CD4-positive, alpha-beta T cell treated with Interleukin-10 for 1 hour (primary cell): ENCODE measurements at places on chromosomes 5 and 9.

- DNase-seq, result no peak
These were observed 85.6 kb upstream of the CCDC112 start for GRCh38 chr5:115381911-115382662.

GRCh38 chr9:130794923-130795495 lies 40.0 kb upstream of the ABL1 start:
- no peak for DNase-seq

GRCh38 chr5:158155067-158155466 lies 296.1 kb upstream of the CLINT1 start:
- no peak for DNase-seq

- no peak for DNase-seq
These were observed 10.4 kb upstream of the CEP120 start for GRCh38 chr5:123433596-123433995.

DNA sequence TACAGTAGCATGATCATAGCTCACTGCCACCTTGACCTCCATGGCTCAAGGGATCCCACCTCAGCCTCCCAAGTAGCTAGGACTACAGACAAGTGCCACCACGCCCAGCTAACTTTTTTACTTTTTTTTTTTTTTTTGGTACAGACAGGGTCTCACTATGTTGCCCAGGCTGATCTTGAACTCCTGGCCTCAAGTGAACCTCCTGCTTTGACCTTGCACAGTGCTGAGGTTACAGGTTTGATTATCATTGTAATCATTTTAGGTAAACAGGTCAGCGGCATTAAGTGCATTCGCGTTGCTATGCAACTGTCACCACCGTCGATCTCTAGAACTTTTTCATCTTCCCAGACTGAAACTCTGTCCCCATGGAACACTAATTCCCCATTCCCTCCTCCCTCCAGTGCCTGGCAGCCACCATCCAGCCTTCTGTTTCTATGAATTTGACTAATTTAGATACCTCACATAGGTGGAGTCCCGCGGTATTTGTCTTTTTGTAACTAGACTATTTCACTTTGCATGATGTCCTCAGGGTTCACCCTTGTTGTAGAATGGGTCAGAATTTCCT lies 5.8 kb upstream of the CARD19 start:
- no peak for DNase-seq

DNA sequence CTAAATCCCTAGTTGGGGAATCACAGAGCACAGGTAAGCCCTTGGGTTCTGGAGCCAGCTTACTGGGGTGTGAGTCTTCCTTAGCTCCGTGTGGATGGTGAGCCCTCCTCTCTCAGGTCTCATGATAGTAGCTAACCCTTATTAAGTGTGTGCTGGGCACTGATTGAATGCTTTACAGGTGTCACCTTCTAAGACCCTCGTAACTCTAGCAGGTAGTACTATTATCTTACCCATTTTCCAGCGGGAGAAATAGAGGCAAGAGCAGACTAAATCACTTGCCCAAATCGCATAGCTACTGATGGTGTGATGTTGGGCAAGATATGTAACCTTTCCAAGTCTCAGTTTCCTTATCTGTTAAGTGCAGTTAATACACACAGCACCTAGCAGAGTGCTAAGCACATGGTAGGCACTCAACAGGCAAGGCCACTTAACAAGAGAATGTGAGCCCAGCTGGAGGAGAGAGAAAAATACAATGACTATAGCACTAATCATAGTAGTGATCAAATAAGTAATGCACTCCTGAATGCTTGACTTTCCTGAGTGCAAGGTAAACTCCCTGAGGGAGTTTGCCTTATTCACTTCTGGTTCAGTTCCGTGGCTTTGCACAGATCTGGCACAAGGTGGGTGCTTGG lies at the start of gene DCANP1:
Gene DCANP1 (minus strand): TSS at position 51 of the 632 bp plus-strand sequence. CDS start 240 bp downstream, outside the sequence.
- DNase-seq, result no peak

- DNase-seq, result no peak
These were observed 23.6 kb downstream of the COL27A1 start for GRCh38 chr9:114178756-114179450.

DNA sequence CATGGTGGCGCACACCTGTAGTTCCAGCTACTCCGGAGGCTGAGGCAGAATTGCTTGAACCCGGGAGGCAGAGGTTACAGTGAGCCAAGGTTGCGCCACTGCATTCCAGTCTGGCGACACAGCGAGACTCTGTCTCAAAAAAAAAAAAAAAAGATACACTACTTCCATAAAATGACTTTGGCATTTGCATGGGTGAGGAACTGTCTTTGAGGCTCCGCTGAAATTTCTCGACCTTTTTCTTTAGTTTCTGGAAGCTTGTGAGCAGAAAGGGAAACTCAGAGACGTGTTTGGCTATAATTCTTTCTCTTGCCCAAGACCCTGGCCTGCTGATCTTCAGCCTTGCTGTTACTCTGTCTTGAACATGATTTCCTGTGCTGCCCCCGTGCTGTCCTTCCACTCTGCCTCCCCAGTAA lies 37.3 kb downstream of the SPIN1 start:
- DNase-seq, result no peak

DNA sequence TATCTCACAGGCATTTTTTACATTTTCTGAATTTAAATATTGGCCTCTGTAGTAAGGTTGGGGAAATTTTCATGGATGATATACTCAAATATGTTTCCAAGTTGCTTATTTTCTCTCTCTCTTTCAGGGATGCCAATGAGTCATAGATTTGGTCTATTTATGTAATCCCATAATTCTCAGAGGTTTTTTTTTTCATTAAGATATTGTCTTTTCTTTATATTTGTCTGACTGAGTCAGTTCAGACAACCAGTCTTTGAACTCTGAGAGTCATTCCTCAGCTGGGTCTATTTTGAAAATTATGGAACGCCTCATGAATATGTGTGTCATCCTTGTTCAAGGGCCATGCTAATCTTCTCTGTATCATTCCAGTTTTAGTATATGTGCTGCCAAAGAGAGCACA lies 223.2 kb downstream of the PCSK1 start:
- no peak for DNase-seq

- no peak for DNase-seq
These were observed 726 bp upstream of the PSMB7 start for GRCh38 chr9:124415852-124416484.

DNA sequence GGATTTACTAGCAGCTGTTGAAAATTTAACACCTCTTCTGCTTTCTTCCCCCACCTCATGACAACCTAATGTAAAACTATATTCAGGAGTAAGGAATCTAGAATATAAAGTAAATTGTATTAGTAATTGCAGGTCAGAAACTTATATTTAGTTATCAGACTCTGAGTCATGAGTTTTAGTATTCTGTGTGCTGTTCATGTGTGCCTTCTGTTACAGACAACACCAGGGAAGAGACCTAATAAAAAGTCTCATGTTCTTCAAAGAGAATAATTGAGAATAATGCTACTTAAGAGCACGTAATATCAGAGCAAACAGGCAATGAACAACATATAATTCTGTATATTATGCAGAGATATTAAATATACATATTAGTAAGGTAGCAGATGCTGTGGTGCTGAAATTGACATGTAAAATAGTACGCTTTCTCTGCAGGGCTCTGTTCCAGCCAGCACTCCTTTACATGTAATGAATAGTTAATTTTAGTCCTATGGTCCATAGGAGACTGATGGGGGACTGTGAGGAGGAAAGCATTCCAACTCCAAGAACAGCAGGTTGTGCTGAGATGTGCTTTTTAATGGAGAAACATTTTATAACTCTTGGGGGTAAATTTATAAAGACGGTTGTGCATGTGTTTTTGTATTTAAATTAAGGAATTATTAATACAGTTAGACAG lies 106.4 kb downstream of the ZSWIM6 start:
- DNase-seq, result no peak

DNA sequence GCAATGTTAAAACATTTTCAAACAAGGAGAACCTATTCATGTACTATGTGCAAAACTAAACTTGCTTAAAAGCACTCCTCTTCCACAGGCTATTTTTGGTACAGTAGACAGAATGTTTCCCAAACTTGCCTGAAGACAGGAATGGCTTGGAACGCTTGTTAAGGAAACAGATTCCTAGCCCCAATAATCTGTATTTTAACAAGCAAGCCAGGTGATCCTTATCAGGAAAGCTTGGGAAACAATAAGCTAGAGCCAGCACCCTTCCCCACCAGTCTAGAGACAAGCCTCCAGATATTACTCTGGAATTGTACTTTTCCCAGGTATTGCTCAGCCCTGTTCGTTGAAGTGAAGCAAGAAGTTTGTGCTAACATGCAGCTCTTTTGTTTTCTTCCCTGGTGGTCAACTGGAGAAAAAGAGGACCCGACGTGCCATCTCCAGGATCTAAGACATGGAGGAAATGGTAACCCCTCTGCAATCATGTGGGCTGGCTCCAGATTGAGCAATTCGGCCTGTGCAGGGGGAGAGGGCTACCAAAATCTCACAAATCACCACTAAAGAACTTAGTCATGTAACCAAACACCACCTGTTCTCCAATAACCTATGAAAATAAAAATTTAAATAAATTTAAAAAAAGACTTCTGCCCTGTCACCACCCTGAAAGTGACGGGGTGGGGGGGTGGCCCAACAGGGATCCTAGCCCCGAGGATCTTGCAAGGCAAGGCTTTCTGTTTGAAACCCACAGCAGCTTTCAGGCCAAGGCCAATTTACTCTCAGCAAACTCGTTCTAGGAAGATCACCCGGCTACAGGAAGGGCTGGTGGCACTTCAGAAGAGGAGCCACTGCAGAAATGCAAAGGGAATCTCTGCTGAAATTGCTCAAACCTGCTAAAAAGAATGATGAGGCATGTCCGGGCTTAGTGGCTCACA lies 48.6 kb downstream of the SHB start:
- DNase-seq, result no peak

DNA sequence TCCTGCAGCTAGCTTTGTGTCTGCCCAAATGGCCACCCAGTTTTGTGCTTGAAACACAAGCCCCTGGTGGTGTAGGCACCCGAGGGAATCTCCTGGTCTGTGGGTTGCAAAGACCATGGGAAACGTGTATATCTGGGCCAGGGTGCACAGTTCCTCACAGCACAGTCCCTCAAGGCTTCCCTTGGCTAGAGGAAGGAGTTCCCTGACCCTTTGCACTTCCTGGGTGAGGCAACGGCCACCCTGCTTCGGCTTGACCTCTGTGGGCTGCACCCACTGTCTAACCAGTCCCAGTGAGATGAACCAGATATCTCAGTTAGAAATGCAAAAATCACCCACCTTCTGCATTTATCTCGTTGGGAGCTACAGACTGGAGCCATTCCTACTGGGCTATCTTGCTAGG lies 865.0 kb upstream of the ACO1 start:
- no peak for DNase-seq

- DNase-seq, result no peak
These were observed 49.9 kb upstream of the CTSL start for GRCh38 chr9:87675906-87676515.

DNA sequence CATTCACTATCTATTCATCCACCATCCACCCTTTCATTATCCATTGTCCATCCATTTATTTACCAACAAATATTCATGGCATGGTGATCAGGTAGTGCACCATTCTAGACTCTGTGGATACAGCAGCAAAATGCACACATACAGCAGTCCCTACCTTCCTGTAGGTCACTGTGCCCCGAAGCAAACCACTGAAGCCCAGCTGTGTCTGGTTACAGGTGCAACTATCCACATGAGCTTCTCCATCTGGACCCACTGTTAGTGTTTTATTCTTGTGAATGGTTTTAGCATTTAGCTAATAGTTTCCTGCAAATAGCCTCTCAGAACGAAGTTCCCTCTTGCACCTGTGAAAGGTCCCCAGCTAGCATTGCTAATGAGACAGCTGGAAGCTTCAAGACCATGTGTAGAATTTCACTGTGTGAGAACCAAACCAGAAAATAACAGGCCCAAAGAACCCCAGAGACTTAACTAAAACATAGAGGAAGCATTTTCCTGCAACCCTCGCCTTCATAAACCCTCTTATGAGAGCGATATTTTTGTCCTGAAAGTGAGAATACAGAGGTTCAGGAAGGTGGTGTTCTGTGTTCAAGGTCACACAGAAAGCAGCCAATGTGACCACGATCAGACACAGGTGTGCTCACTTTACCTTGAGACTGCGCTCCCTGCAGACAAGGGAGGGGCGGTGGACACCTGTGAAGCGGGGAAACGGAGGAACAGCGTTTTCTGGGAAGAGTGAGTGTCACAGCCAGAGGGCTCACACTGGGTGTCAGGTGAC lies 18.5 kb downstream of the PAEP start:
- DNase-seq, result no peak

DNA sequence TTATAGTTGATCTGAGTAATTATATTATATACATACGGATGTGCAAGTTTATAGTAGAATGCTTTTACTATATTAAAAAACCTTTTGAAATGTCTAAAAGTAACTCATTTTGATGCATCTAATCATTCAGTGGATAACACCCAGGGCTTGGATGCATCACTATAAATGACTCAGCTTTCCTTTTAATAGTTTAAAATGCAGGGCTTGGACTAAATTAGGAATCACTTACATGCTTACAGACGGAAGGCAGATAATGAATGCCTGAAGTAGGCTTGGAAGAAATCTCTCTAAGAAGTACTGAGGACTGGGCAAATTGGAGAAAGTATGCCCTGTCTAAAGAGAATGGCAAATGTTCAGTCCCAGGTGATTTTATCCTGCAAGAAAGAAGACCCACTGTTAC lies 362.5 kb upstream of the CCNH start:
- no peak for DNase-seq

DNA sequence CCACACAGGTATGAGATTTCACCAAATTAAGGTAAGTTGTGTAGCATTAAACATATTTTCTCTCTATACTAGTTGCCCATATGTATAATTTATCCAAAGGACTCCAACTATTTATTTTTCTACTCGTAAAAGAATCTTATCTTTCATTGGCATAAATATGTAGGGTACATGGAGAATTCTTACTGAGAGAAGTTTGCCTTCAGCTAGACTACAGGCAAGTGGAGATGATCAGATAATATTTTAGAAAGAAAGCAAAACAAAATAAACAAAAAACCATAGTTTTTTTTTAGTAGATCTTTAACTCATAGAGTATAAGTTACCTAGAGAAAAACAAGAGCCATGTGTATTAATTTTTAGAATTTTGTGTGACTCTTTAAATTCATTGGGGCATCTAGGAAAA lies 743.1 kb upstream of the ARRDC3 start:
- no peak for DNase-seq

DNA sequence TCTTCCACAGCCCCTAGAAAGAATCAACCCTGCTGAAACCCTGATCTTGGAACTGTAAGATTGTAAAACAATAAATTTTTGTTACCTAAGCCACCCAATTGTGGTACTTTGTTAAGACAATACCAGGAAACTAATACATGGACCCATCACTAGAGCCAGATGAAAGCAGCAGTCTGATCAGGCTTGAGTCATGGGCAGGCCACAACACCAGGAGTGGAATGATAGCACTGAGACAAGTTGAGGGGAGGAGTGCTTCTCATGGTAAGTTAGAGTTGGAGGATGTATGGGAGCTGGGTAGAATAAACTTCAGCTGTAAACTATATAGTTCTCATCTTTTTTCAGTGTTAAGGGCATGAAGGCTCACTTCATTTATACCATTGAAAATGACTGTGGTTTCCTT lies 164.4 kb upstream of the OR13F1 start:
- no peak for DNase-seq

- DNase-seq, result no peak
These were observed 112.9 kb downstream of the SPATA31D1 start for GRCh38 chr9:82101475-82101874.

GRCh38 chr5:112752335-112752734 lies 14.7 kb downstream of the APC start:
- DNase-seq, result no peak

GRCh38 chr5:8919096-8919495 lies 626.8 kb downstream of the SEMA5A start:
- no peak for DNase-seq

- no peak for DNase-seq
These were observed 53.2 kb downstream of the GALNT10 start for GRCh38 chr5:154243736-154244135.

- no peak for DNase-seq
These were observed 44.0 kb downstream of the C9orf85 start for GRCh38 chr9:71955300-71955915.
